ENCODE measurements at places on chromosomes 1 and 21.
A peak's percentile ranks its signal among the peaks of the same experiment; 100 is the strongest.

DNA sequence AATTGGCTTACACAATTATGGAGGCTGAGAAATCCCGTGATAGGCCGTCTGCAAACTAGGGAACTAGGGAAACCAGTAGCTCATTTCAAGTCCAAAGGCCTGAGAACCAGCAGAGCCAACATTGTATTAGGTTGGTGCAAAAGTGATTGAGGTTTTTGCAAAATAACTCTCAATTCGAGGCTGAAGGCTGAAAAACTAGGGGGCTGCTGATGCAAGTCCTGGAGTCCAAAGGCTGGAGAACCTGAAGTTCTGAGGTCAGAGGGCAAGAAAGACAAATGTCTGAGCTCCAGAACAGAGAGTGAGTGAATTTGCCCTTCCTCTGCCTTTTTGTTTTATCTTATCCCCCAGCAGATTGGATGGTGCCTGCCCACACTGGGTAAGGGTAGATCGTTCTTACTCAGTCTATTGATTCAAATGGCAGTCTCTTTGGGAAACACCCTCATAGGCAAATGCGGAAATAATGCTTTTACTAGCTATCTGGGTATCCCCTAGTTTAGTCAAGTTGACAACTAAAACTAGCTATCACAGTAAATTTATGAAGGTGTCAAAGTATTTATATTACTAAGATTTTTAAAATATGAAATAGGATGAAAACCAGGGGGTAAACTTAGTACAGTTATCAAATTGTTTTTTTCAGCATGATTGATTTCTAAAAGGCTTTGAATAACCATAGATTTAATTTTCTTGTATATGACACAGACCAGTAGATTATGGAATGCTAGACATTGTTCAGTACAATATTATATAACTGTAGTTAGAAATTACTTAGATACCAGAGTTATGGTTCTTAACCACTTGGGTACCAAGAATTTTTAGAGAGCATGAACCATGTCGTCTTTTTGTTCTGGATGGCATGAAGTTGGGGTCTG lies 15.4 kb downstream of the RABGAP1L start:
- DNase-seq, result no peak

DNA sequence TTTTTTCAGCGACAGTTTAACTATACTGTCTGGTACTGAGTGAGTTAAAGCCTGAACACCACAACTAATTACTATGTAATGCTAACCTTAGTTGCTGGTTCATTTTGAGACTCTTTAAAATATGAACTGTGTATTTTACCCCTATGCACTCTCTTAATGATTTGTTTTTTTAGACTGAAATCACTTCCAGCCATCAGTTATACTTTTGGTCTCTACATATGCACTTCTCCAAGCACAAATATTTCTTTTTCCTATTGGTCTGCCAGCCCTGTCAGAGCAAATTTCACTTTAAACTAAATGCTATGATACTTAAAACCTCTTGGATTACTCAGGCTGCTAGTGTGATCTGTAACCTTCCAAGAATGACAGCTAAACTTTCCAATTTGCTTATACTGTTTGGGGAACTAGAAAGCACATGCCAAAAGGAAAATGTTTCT lies 38.1 kb upstream of the SCYL3 start:
- no peak for DNase-seq

DNA sequence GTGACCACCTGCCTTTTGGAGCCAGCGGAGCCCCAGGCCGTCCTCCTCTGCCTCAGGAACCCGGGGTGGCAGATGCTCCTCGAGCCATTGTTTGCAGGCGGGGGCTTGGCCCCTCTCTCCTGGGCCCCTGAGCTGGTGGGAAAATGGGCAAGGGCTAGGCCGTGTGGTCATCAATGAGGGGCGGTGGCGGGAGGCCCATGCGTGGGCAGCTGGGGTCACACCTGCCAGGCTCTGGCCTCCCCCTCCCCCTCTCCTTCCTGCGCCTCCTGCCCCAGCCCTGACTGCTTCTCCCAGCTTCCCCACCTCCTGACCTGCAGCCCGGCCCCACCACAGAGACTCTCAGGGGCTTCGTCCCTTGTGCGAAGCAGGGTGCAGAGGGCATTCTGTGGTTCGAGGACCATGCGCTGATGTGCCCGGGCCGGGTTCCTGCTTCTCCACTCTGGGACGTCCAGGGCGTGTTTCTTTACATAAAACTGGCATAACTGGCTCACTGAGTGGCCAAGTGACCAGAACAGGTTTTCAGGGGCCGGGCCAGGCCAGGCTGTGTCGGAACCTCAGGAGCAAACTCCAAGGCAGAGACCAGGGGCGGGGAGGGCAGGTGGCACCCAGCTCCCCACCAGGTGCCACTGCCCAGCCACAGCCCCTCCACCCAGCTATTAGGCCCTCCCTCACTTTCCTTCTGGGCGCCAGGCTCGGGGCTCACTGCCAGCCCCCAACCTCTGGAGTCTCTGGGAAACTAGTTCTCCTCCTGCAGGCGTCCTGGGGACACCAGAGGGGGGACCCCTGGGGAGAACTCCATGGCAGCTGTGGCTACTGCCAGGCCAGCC lies 9.3 kb downstream of the SAMD11 start:
- no peak for DNase-seq

DNA sequence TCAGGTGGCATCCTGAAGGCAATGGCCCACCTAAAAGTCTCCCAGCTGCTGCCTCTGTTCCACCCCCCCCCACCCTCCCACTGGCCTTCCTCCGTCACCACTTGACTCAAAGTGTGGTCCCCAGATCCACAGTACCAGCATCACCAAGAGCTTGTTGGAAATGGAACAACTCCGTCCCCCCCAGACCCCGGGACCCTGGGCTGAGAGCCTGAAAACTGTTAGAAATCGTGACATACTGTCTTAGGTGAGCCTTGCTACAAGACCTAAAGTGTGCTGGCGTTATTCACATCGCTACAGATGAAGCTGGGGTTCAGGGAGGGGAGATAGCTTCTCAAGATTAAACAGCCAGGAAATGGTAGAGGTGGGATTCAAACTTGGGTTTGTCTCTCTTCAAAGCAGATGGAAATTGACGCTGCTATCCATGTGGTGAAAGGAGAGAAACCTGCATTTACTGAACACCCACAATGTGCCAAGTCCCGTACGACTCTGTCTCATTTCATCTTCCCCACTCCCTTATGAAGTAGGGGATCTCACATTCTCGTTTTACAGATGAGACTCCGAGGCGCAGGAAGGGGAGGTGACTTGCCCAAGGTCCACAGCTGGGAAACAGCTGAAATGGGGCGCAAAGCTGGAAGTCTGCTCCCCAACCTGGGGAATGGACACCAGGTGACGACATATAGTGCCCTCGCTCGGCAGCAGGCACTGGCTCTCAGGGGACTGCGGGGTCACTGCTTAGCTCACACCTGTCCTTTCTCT lies 52.8 kb upstream of the IFFO2 start:
- DNase-seq, result no peak

DNA sequence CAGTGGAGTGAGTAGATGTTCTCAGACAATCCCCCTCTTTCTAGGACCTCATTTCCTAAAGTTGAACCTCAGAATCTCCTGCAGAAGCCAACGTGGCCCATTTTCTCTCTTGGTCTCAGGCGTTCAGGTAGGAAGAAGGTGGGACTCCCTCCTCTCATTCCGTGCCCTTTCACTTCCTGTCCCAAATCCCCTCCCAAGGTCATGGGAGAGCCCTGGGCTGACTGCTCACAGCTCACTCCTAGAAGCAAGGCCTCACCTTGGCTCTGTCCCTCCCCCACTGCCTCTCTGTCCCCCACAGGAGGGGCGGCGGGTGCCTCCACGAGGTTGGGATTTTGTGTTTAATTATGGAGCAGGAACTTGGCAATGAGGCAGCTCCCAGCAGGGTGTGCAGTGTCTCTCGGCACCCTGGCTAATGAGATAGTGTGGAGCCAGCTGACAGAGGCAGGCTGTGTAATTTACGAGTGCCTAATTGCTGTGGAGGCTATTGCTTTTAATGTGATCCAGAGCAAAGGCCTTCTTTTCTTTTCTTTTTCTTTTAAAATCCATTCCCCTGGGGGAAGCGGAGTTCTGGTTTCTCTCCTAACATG lies 9.1 kb upstream of the CDK18 start:
- no peak for DNase-seq

DNA sequence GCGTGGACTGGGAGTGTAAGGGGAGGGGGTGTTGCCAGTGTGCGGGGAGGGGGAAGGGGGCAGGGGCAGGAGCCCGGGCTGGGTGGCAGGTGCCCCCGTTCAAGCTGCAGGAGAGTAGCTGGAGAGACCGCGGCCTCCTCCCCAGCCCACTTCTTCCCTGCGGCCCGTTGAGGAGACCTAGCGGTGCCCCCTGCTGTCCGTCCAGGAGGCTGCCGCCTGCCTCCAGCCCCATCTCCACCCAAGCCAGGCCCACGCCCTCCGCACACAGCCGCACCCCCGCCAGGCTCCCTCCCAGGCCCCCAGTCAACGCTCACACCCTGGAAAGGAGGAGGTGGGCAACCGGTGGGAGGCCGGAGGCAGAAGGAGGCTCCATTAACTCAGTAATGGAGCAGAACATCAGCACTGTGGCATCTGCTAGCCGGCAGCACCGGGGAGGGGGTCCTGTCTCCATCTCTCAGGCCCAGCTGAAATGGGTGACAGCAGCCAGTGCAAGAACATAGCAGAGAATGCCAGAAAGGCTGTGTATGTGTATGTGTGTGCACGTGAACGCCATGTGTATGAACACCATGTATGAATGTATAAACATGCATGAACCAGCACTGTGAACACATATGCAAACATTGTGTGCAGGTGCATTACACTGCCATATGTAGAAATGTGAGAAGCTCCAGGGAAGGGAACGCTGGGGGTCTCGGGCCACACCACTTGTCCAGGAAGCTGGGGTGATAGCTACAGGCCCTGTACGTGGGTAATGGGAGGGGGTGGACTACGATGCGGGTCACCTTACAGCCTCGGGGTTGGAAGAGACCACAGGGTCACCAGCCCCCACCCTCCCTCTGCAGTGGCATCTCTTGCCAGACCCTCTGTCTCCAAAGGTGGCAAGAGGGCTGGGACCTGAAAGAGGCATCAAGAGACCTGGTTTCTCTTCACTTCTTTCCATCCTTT lies 84.6 kb downstream of the SYT2 start:
- DNase-seq, result peak; percentile 38

- no peak for DNase-seq
These were observed 1.4 kb upstream of the PAFAH2 start for GRCh38 chr1:25999041-25999800.

GRCh38 chr21:32817208-32817607 lies 45.7 kb upstream of the PAXBP1 start:
- no peak for DNase-seq

DNA sequence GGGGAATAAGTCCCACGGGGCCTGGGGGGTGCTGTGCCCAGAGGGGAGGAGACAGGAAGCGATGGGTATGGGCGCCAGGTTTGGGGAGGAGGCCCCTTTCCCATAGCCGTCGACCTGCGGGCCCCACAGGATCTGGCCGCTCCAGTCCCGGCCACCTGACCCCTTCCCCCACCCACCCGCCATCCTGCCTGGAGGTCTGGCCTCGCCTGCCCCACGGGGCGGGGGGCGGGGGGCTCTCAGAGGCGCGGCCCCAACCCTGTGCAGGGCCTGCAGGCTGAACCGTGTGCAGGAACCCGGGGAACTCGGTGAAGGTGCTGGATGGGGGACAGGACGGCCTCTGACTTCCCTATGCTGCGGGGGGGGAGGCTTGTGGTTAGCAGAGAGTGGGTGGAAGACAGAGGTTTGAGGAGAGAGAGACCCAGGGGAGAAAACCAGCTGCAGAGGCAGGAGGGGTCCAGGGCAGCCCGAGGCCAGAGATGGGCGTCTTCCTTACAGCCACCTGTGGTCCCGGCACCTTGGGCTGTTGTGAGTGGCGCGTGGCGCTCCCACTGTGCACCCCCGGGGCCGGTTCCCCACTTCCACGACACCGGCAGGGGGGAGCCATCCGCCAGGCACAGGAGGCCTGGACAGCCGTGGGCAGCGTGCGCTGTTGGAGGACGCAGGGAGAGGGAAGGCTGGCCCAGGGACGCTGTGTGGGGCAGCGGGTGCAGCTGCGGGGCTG lies 2.5 kb upstream of the TNFRSF18 start:
- peak; percentile 56 for DNase-seq

DNA sequence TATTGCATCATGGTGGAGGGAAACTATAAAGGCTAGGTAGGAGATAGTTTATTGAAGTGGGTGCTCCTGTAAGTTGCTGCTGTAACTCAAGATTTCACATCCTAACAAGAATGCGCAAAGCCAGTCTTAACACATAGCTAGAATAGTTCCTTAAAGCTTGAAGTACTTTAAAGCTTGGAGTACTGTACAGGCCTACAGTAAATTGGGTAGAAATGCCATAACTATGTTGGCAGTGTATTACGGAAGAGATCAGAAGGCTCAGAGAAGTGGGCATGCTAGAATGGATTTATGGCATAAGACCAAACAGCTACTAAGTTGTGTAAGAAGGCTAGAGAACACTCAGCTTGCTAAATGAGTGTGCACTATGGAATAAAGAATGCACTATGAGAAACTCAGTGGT lies 44.5 kb downstream of the DMRTA2 start:
- no peak for DNase-seq

GRCh38 chr1:202315576-202316168 lies 26.1 kb downstream of the UBE2T start:
- peak; percentile 59 for DNase-seq

GRCh38 chr1:88920845-88921244 lies 29.5 kb upstream of the GTF2B start:
- no peak for DNase-seq

DNA sequence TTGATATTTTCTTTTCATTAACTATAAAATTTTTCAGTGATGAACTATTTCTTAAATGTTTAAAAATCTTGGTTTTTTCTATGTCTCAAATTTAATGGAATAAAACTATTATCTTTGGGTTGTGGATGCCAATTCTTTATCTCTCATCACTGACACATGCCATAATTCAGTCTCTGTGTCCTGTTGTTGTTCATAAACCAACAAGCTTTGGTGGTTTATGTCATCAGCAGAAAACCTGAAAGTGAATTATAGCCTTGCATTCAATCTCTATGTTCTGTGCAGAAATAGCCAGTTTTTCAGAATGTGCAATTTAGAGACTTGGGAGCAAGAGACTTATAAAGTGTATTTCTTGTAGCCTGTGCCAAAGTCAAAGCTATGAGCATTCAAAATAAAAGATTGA lies 462.6 kb upstream of the ADGRL4 start:
- DNase-seq, result no peak

DNA sequence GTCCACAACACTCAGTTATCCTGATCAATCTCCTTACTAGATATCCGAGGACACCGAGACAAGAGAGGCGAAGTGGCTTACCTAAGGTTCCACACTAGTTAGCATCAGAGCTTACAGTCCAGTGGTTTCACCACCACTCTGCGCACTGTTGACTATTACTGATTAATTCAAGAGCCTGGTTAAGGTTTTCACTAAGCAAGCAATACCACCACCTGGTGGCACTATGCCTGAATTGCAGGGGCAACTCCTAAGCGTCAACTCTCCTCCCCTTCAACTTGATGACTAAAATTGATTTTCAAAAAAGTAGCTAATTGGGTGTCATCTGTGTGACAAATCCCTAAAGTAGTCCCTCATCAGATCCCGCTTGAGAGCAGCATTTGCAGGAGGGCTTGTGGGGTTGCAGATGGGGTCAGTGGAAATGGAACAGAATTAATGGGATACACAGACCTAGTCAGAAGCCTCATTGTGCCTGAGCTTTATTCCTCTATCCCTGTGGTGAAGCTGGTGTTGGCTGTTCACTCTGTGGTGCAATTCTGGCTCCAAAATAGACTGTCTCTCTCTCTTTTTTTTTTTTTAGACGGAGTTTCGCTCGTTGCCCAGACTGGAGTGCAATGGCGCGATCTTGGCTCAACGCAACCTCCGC lies 9.1 kb downstream of the TTC22 start:
- no peak for DNase-seq

- DNase-seq, result no peak
These were observed 364.5 kb upstream of the CAMK1G start for GRCh38 chr1:209218981-209219380.

- no peak for DNase-seq
These were observed 8.0 kb downstream of the PHLDA3 start for GRCh38 chr1:201460814-201461644.
